ENCODE measurements at places on chromosomes 12 and 14.
A peak's percentile ranks its signal among the peaks of the same experiment; 100 is the strongest.

GRCh38 chr12:99133401-99133800, 488.3 kb downstream of the APAF1 start:
- no peak for DNase-seq

- no peak for DNase-seq
These were observed 25.1 kb downstream of the ANKS1B start for GRCh38 chr12:99959549-99960170.

- no peak for DNase-seq
These were observed 225.1 kb downstream of the DIO2 start for GRCh38 chr14:79986251-79986650.

GRCh38 chr14:90644882-90645281, 171.3 kb downstream of the TTC7B start:
- no peak for DNase-seq

DNA sequence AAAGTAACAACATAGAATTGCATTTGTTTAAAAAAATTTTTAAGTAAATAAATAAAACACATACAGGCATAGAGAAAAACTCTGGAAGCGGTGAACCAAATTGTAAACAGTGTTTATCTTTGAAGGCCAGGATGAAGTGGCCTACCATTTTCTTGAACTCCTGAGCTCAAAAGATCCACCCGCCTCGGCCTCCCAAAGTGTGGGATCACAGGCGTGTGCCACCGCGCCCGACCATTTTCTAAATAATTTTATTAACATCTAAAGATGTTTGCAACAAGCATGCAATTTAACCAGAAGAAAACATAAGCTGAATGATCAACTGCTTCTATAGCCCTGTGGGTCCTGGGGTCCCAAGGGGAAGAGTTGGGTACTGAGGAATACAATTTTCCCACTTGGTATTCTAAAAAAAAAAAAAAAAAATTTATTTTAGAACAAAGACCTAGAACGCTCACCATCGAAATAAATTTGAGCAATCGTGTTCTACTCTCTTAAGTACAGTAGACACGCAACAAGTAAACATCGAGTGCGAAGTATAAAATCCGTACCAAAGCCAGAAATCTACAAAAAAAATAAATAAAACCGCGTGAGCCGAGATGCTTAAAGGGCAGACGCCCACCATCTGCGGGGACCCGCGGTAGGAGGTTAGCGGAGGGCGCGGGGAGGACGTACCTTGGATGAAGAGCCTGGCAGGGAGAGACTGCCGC, 484 bp downstream of the MIS18BP1 start:
- DNase-seq, result no peak

- peak; percentile 40 for DNase-seq
These were observed 7.8 kb upstream of the DTX1 start for GRCh38 chr12:113048716-113049127.

DNA sequence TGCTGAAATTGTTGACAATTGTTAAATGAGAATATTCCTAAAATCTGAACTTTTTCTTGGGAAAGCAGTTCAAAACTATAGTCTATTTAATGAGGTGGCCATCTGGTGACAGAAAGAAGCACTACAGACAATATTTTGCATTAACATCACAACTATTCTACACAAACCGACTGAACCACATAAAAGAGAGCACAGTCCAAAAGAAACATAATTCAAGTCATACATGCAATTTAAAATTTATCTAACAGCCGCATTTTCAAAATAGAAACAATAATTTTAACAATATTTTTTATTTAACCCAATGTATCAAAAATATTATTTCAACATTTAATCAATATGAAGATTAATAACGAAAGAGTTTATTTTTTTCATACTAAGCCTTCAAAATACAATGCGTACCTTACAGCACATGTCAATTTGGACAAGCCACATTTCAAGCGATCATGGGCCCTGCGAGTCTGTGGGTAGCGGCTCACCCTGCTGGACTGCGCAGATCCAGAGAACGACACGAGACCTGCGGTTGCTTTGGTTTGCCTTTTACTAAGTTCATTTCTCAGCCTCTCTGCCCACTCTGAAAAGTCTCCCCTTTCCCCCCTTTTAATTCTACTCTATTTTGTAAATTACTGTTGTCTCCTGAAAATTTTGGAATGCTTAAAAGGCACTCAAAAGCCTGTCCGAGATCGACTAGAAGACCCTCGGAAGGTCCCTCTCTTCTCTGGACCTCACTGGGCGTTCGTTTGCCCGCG, 947 bp upstream of the LRRC9 start:
- DNase-seq, result peak; percentile 18

DNA sequence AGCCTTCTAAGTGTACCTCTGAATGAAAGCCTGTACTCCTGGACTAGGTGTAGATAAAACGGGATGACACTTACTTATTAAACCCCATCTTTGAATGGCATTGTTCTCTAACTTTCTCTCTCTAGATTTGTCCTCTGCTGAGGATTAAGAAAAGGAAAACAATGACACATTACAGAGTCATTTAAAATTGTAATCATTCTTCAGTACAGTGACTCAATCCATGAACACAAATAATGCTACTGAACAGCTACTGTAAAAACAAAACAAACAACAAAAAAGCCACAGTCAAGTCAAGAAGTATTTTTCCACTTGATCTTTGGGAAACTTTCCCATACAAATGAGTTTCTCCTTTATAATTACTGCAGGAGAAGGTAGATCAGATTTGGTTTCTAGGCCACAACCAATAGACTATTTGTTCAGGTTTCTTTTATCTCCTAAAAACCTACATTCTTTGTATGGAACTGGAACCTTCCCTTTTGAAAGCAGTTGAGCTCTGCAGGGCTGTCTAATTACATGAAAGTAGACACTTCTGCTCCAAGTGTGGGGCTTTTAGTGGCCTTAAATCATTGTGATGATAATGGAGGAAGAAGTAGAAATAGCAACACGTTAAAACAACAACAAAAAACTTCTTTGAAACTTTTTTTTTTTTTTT, 219.1 kb downstream of the ESR2 start:
- no peak for DNase-seq

DNA sequence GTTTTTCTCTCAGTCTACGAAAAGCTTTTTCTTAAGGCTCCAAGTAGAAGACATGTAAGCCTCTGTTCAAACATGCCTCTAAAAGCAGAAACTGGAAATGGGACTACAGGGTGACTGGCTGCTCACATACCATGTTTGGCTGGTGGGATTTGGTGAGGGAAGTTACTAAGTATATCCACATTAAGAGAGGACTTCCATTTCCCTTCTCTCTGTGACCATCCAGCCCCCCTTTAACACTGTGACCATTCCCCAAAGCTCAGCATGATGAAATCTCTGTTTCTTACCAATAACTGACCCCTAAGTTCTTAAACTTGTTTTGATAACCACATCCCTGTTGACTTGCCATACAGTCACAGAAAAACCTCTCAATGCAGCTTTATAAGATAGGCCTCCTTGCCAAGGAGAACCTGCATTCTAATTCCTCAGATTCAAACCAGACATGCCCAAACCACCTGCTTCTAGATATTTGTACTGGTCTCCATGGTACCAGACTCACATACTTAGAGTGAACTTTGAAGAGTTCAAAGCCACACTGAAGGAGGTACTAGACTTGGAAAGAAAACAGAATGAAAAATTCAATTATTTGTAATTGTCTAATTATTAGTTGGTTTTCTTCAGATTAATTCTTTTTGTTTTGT, 102.2 kb downstream of the VEZT start:
- no peak for DNase-seq

DNA sequence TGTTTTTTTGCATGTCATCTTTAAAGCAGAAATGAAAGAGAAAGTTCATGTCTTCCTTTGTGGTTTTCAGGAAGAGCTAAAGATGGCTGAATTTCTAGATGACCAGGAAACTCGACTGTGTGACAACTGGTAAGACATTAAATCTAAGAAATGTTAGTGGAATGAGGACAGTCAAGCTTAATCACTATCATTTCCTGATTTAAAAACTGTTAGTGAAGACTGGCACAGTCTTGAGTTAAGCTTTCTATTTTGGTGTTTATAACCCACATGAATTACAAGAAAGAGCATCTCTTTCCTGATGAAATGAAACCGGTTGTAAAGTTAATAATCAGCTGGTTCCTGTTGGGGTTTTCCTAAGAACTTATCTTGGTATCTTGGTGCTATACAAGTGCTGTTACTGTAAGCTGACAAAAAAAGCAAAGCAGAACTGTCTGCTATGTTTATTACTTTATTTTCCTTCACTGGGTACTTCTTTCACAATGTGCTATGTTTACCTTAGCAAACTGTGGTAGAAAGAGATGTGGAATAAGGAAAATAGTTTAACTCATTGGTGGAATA, 5.2 kb downstream of the TRAFD1 start:
- DNase-seq, result no peak

DNA sequence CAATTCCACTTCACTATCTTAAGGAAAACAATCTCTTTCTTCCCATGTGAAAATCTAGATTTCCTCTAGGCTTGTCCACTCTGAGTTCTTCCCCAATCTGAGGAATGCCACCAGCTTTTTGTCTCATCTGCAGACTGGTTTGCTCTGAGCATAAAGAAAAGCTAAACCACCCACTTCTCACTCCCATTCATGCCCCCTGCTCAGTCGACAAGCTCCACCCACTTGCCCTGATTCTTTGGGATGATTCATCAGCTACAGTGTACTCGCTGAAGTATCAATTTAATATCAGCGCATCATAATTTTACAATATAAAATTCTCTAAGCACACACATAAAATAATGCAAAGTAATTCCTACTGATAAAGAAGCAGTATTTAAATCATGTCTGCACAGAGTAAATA, 209.1 kb downstream of the GRIN2B start:
- DNase-seq, result no peak

DNA sequence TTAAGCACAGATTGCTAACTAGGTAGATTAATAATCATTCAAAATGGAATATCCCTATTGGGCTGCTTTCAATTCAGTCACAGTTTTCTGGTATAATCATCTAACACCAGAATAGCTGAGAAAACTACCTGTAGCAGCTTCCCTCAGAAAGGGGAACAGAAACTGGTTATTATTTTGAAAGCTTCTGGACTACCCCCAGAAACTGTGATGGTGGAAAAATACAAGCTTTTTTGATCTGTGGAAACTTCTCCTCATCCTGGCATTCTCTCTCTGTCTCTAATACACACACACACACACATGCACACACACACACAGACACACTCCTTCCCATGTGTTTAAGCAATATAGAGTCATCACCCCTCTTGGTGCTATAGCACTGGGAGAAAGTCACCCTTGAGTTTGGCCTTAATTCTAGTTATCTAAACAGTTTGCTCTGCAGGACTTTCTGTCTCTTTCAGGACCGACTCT, 251.5 kb upstream of the LMO3 start:
- no peak for DNase-seq

- no peak for DNase-seq
These were observed 87.9 kb downstream of the SRRM4 start for GRCh38 chr12:119069147-119069642.

- DNase-seq, result no peak
These were observed 164.7 kb downstream of the ADCK1 start for GRCh38 chr14:77964586-77964985.

DNA sequence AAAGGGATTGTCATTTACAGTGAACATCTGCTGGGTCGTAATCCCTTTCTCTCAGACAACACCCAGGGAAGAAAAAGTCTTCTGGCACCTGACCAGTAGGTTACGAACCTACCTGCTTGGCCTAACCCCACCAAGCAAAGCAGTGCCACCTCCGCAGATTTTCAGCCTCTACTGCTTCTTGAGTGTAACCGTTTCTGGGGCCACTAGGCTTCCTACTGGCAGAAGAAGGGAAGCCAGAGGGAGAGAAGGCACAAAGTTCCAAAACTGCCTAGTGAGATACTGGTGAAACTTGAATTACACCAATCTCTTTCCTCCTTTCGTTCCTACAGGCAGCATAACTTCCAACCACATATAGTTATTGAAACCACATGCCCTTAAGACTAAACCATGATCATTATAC, 383.6 kb downstream of the BCAT1 start:
- no peak for DNase-seq

GRCh38 chr12:97556302-97556779, 93.7 kb downstream of the RMST start:
- DNase-seq, result no peak

DNA sequence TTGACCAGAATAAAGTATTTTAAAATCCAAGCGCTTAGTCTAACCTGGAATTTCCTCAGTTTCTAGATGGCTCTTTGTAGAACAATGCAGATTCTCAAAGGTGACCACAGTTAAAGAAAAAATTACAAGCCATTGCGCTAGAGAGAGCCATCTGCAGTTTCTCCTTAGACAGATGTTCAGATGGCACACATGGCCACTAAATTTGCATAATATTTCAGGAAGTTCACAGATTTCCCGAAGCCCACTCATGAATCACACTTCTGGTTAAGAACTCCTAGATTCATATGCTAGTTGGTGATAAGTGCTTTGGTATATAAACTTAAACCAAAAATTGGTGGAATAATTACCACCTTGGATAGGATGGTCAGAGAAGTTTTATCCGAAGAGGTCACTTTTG, 749 bp downstream of the AKAP3 start:
- no peak for DNase-seq

DNA sequence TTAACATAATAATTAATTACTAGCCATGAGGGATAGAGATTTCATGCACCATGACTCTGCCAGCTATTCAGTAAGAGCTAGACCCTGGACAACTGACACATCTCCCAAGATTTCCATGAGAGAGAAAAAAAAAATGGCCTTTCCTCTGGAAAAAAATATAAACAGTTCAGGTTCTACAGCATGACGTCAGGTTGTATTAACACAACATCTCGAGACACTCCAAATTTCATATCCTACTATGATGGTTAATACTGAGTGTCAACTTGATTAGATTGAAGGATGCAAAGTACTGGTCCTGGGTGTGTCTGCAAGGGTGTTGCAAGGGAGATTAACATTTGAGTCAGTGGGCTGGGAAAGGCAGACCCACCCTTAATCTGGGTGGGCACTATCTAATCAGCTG, 11.1 kb downstream of the DBX2 start:
- DNase-seq, result no peak

DNA sequence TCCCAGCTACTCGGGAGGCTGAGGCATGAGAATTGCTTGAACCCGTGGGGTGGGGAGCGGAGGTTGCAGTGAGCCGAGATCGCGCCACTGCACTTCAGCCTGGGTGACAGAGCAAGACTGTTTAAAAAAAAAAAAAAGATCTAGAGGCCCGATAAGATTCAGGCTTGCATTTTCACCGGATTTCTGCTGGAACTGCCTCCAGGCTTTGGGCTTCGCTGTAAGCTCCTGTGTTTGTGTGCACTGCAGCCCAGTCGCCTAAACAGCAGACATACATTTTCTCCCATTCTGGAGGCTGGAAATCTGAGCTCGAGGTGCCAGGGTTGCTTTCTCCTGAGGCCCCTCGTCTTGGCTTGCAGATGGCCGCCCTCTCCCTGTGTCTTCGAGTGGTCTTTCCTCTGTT, 12.2 kb downstream of the BRI3BP start:
- no peak for DNase-seq

DNA sequence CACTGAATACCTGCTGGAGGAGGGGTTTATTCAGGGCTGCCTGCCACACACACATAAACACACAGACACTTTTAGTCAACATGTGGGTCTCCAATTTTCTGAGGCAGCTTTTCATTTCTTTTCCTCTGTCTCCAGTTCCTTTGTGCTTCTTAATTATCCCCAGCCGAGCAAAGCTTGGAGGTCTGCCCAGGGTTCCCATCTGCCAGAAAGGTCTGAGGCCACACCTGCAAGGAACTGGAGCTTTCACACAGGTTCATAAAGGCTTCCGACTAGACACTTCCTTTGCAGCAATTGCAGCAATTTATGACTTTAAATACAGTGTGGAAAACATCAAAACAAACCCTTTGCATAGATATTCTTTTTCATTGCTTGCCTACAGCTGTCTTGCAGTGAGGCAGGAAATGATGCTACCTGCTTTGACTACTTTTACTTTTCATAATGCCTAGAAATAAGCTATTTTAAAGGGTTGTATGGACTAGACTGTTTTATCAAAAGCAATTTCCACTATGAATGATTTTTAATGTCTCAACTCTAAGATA, 1318.9 kb downstream of the AACS start:
- peak; percentile 5 for DNase-seq

Data from naive thymus-derived CD8-positive, alpha-beta T cell (primary cell).